CD4-positive, alpha-beta T cell treated with Interleukin-4 for 4 hours (primary cell): ENCODE measurements at places on chromosomes 3 and 15.
A peak's percentile ranks its signal among the peaks of the same experiment; 100 is the strongest.

DNA sequence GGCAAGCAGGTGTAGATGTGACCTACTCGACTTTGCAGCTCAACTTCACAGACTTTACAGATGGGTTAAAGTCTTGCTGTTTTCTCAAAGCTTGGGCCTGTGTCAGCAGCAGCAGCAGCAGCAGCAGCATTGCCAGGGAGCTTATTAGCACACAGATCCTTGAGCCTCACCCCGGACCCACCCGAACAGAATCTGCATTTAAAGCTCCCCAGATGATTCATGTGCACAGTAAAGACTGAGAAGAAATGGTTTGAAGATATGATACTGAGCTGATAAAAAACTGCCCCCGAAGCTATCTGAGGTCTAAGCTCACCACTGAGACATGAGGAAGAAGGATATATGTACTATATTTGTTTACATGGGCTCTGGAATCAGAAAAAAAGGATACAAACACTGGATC lies 231.7 kb downstream of the ARPP21 start:
- DNase-seq = no peak

DNA sequence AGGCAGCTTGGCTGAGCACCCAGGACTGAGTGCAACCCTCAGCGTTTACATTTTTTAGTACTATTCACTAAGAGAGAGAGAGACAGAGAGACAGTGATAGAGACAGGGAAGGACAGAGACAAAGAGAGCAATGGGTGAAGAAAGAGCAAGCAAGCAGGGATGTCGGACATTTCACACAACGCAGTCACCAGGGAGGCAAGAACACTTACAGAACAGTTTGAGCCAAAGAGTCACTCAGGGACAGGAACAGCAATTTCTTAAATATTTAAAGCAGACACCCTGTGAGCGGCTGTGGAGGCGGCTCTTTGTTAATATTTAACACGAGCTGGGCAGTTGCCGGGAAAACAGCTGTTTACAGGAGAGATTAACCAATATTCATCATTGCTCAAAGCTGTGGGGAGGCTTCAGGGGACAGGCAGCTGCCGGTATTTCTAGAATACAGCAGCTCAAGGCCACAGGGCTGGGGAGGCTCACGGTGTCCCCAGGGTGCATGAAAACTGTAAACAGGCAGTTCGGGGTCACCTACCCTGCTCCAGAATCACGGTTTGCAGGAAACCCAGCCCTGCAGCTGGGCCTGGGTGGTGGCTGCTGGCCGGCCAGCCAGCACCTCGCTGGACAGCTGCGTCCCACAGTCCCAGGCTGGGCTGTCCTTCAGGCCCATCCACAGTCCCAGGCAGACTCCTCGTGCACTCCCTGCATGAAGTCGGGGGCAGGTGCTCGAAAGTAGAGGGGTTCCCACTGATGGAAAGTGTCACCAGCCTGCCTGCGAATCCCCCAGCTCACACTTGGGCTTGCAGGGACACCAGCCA lies 38.8 kb upstream of the PCSK6 start:
- DNase-seq = no peak

GRCh38 chr3:70861234-70861633 lies 548.8 kb upstream of the MDFIC2 start:
- no peak for DNase-seq

GRCh38 chr3:131735116-131735515 lies 232.3 kb upstream of the MRPL3 start:
- no peak for DNase-seq

GRCh38 chr3:190305406-190305805 lies 16.8 kb downstream of the CLDN1 start:
- DNase-seq = no peak

DNA sequence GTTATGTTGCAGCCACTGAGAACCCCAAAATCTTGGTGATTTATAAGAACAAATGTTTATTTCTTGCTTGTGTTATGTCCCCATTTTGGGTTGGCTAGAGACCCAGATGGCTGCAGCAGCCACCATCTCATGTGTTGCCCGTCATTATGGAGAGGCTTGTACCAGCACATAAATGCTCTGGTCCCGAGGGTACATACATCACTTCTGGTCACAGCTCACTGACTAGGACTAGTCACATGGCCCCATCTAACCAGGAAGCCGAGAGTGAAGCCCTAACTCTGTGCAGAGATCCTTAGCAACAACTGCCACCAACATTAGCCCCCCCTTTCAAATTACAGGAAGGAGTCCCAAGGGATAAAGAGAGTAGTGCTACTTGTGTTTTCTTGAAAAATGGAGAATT lies 25.5 kb upstream of the HACD2 start:
- DNase-seq = no peak

DNA sequence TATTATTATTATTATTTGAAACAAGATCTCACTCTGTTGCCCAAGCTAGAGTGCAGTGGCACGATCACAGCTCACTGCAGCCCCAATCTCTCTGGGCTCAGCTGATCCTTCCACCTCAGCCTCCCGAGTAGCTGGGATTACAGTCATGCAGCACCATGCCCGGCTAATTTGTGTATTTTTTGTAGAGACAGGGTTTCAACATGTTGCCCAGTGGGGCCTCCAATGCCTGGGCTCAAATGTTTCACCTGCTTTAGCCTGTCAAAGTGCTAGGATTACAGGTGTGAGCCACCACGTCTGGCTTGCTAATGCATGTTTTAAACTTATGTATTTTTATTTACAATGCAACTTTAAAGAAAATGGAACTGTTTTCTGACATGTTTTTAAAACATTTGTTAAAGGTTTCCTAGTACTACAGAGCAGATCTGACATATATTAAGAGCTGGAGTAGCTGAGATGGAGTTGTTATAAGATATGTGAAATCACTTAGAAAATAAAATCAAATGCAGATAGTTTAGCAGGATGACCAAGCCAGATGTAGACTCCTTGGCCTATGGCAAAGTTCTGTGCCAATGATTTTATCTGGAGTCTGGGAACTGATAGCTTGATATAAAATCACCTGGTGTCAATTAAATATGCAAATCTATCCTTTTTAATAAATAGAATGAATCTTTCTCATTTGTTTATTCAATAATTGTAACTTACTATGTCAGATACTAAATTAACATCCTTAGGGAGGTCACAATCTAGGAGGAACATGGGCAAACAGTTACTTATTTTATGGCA lies 310.1 kb upstream of the NAALADL2 start:
- no peak for DNase-seq

DNA sequence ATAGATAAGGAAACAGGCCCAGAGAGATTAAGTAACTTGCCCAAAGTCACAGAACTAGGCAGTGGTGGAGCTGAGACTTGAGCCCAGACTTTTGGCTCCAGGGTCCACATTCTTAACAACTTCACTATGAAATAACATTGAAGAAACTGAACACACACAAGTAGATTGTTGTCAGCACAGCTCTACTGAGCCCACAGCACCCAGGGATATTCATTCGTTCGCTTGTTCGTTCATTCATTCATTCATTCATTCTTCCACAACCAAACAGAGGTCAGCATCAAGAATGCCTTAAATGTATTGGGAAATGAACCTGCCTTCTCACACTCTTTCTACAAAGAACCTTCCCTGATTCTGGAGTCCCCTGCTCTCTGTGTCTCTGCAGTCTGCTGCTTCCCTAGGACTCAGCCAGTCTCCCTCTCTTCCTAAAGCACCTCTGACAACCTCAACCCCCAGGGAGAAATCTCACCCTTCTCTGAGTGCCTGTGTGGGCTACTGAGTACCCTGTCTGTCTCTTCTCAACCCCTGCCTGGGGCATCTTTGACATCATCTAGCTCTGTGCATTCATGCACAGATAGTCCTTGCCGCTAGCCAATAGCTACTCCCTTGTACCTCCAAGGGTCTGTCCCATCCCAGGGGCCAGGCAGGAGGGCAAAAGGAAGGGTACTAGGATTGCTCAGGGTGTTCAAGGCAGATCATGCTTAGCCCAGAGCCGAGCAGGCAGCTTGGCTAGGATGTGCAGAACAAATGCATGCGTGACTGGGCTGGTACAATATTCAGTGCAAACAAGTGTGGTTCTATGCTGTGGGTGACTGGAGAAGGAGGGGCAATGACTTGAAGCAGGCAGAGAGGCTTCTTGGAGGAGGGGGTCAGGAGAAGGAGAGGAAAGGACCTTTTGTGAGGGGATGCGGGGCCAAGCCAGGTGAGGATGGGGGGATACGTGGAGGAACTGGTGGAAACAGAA lies 3.4 kb downstream of the LINGO1 start:
- no peak for DNase-seq

GRCh38 chr3:158770741-158771350 lies 31.0 kb upstream of the MFSD1 start:
- no peak for DNase-seq

DNA sequence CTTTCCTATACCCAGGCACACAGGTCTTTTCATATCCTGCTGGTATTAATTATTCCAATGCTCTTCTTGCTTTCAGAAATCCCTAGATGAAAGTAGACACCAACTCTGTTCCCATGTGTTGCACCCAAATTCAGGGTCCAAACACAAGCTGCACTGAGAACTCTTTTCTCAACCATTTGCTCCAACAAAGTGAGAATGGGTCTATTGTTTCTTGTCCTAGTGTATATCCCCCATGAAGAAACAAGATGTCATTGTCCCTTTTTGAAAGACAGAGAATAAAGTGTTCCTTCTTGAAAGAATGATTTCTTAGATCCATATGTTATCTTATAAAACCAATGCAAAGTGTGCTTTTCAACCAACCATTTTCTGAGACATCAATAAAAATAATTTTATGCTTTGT lies 353.7 kb downstream of the CNTN6 start:
- DNase-seq = no peak

GRCh38 chr15:101288905-101289513 lies 6.0 kb downstream of the SNRPA1 start:
- DNase-seq = peak; percentile 70

GRCh38 chr15:47975427-47975826 lies 145.4 kb upstream of the SLC24A5 start:
- DNase-seq = no peak

- DNase-seq = no peak
These were observed 93.0 kb upstream of the C3orf80 start for GRCh38 chr3:160132226-160132625.

- DNase-seq = no peak
These were observed 164.6 kb upstream of the HES1 start for GRCh38 chr3:193971261-193971751.

DNA sequence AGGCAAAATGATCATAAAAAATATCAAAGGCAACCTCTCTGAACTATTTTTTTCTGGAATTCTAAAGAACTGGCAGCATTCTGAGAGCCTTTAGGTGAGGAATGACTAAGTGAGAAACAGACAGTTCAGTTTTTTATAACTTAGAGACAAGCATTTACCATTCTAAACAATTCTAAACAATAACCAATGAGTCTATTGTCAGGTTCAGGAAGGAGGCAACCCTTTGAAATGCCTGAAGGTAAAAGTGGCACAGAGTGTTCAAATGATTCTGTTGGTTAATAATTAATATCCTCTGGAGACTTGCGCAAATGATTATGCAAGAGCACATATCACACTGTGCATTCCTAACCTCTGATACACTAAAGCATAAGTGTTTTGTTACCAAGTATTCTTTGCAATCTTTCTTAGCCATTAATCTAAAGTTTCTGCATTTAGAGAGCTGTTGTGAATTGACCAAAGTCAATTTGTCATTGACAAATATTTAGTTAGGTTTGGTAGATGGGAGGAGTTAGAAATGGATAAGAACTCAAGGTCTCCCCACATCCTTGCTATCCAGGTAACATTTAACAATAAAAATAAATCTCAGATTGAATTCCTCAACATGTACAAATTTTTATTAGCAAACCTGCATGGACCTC lies 9.2 kb upstream of the TGFBR2 start:
- DNase-seq = no peak

DNA sequence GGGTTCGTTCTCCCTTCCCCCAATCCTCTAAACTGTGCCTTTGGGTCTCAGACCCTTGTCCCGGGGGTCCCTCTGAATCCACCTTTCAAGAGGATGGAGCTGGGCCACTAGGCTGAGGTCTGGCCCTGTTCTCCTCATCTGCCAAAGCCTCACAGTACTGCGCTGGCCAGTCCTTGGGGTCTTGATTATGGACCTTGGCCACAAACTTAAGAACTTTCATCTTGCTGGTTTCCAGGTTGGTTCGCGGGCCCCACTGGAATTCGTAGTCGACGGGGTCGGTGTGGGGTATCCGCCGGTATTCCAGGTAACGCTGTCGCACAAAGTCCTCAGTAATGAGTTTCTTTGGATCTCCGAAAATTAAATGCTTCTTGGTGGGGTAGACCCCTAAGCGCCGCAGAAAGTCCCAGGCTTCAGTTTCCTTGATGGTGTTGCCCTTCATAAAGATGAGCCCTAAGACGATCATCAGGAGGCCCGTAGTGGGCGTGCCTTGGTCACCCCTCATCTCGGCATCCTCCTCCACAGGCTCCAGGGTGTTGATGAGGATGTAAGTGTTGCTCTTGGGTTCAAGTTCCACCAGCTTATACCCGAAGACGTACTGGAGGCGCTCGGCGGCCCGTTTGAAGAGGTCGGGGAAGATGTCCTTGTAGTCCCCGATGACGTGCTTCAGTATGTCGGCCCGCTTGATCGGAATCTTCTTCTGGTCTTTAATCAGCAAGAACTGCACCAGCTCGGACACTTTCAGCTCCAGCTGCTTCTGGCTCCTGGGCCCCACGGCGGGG lies 727 bp downstream of the NSMCE3 start:
- DNase-seq = peak; percentile 33

GRCh38 chr15:90879730-90880366 lies 4.5 kb upstream of the FES start:
- no peak for DNase-seq

DNA sequence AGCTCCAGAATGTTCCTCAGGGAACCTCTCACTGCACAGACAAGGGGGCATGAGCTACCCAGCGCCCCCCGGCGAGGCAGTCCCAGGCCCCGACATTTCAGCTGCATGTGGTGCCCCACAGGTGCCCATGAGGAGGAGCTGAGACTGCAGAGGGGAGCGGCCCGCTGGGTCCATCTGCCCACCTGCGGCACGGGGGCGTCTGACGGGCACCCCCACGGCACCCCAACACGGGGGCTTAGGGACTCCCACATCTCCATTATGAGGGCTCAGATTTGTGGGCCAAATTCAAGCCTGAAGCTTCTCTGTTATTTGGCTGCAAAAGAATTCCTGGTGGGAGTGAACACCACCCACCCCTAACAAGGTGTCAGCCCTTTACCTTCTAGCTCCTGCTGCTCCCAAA lies 258.4 kb downstream of the UACA start:
- no peak for DNase-seq

- no peak for DNase-seq
These were observed 84.9 kb upstream of the PSMD6 start for GRCh38 chr3:64108231-64108630.

DNA sequence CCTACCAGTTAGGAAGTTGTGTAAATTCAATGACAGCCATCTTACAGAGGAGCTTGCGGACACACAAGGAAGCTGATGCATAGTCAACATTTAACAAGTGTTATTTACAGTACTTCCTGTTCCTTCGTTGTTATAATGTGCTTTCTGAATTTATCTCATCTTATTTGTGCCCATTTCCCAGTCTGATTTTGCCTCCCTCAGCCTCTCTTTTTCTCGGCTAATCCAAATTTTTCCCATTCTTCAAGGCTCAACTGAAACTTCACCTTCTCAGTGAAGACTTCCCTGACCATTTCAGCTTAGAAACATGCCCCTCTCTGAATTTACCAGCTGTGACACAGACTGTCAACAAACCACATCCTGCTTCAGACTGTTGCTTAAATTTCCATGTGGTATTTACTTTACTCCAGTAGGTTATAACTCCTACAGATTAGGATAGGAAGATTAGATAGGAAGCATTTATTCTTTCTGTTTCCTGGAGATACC lies 55.7 kb upstream of the CP start:
- DNase-seq = peak; percentile 46
